Hindlimb muscle (tissue), 1 donor: ENCODE measurements at places on chromosomes 5 and 9.

DNA sequence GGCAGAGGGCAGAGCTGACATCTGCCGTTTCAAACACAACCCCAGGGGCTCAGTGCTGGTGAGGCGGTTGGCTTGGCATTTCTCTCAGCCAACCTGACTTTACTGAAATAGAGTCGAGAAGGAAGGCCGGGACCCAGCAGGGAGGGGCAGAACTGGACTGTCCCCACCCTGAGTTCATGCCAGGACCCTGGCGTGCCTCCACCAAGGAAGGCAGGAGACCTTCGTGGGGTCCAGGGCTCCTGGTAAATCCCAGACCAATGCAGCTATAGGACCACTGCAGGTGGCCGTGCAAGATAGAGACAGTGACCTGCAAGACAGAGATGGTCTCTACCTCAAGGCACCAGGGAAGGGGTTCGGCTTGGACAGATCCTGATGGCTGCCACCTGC, 132.9 kb downstream of the ROR2 start:
- DNase-seq, result no peak

DNA sequence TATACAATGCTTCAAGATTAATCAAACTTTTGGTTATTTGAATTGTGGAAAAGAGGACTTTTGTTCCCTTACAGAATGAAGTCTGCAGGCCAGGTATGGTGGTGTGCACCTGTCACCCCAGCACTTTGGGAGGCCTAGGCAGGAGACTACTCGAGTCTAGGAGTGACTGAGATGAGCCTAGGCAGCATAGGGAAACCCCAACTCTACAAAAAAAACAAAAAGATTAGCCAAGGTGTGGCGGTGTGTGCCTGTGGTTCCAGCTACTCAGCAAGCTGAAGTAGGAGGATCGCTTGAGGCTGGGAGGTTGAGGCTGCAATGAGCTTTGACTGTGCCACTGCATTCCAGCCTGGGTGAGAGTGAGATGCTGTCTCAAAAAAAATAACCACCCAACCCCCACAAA, 9.3 kb downstream of the CCNH start:
- no peak for DNase-seq

DNA sequence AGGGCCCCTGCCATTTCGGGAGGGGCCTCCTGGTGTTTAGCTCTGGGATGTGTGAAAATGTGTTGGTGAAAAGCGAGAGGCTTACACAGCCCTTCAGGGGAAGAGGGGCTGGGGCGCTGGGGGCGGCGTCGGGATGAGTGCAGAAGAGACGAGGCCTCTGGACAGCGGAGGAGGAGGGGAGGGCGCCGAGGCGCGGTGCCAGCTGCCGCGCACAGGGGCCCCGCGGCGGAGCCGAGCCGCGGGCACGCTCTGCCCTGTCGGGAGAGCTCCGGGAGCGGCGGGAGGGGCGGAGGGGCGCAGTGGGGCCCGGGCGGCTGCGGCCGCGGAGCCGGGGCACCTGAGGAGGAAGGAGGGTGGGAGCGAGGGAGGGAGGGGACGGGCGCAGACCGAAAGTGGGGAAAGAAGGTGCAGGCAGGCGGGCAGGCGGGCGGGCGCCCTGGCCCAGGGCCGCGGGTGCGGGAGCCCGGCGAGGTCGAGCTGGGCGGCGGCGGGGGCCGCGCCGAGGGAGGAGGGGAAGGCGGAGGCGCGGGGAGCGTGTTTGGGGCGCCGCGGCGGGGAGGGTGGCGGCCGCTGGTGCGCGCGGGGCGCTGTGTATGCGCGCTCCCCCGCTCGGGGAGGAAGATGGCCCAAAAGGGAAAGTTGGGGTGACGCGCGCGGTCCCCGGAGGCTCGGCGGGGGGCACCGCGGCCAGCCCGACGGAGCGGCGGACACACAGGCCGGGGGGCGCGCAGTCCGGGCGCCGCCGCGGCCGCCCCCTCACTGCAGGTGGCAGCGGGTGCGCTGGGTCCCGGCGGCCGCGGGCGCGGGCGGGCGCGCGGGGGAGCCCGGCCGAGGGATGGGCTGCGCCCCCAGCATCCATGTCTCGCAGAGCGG, at the start of gene PDE8B:
Gene PDE8B, plus strand, starts transcription at position 590 of the 873 bp plus-strand sequence. Its CDS starts 246 bp downstream, at position 836.
- DNase-seq, result no peak

- no peak for DNase-seq
Measured at GRCh38 chr5:167720259-167720658, 571.2 kb upstream of the WWC1 start.

DNA sequence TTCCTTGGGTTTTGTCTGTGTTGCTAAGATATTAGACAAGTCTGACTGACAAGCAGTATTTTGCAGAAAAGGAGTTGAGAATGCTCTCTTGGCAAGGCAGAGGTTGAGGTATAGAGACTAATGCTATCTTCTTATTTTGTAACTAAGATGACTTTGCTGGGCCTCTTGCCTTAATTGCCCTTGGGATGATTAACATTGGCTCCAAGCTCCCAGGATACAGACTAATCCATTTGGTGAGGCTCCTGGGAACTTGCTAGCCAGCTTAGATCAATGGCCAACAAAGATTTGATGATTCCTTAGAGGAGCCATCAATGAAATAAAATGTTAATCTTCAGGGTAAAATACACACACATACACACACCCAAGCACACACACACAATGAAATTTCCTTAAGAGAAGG, 28.7 kb upstream of the AP3B1 start:
- DNase-seq, result no peak

GRCh38 chr5:83576341-83576740, 104.8 kb downstream of the VCAN start:
- no peak for DNase-seq

DNA sequence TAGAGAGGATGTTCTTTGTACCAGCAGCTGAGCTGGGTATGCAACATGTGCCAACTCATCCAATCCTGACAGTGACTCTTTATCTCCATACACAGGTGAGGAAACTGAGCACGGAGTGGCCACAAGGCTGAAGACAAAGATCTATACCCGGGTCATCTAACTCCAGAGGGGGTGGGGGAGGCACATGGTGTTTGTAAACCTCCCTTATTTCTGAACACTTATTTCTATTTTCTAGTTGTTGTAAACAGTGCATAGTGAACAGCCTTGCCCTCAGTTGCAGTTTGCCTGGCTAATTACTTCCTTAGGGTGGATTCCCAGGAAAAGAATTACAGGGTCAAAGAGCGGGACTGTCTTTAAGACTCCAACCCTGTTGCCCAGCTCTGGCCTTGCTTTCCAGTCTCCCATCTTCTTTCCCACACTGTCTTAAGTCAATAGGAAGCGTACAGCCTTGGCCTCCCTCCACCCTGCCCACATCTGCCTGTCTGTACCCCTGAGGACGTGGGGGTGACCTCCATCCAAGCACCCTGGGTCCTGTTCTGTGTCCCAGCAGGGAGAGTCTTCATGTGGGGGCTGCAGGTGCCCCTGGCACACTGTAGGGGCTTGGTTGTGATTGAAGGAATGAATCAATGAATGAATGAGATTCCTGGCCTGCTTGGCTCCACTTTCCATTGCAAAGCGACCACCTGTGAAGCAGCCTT, 13.2 kb upstream of the FIBCD1 start:
- no peak for DNase-seq

DNA sequence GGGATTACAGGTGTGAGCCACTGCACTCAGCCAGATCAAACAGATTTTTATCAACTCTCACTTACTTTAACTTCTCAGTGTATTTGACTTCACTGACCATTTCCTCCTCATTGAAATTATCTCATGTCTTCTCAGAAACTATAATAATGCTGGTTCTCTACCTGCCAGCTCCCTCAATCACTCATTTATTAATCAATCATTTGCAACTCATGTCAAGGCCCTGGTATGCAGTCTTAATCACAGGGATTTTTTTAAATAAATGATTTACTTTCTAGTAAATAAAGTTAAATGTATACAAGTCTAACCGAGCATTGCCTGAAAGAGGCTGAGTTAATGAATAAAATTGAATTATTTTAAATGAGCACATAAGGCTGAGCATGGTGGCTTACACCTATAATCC, 63.3 kb downstream of the PLPP1 start:
- DNase-seq, result no peak

- no peak for DNase-seq
Measured at GRCh38 chr9:72193478-72193881, 44.2 kb downstream of the GDA start.

- DNase-seq, result no peak
Measured at GRCh38 chr9:34310215-34310614, 18.9 kb downstream of the KIF24 start.

GRCh38 chr5:109252731-109253130, 157.0 kb downstream of the PJA2 start:
- no peak for DNase-seq

- no peak for DNase-seq
Measured at GRCh38 chr5:16934677-16935153, 1.4 kb downstream of the MYO10 start.

DNA sequence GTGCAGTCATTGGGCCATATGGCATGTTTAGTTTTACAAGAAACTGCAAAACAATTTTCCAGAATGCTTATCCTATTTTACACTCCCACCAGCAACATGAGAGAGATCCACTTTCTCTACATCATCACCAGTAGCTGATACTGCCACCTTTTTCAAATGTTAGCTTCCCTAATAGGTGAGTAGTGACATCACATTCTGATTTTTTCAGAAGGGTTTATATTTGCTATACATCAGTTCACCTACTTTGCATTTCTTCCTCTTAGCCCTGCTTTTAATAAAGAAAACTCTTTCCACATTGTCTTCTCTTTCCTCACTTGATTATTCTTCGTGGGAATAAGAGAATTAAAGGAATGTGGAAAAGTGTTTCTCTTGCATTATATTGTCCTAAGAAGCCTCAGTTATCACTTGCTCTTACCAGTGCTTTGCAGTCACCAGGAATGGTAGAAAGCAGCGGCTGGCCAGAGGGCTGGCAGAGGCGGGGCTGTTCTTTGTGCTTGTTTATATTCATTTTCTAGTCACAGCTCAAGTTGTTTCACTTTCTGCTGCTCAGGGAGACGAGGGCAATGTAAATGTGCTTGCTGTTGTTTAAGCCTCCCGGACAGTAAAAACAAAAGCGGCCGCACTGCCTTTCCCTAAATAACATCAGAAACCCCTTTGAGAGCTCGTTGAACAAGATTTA, 164.8 kb downstream of the HSD17B3 start:
- peak; percentile 23 for DNase-seq

GRCh38 chr5:109703829-109704228, 14.1 kb downstream of the MAN2A1 start:
- no peak for DNase-seq

- DNase-seq, result no peak
Measured at GRCh38 chr9:133875131-133875530, 117.0 kb downstream of the VAV2 start.

DNA sequence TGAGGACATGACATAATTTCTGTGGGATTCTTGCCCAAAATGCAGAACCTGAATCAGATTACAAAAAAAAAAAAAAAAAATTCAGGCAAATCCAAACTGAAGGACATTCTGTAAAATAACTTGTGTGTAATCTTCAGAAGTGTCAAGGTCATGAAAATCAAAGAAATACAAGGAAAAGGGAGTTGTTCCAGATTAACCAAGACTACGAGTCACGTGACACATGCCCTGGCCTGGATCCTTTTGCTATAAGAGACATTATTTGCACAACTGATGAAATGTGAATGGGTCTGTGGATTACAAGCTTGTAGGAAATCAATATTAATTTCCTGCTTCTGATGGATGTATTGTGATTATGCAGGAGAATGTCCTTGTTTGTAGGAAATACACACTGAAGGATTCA, 216.8 kb upstream of the NFIL3 start:
- no peak for DNase-seq

DNA sequence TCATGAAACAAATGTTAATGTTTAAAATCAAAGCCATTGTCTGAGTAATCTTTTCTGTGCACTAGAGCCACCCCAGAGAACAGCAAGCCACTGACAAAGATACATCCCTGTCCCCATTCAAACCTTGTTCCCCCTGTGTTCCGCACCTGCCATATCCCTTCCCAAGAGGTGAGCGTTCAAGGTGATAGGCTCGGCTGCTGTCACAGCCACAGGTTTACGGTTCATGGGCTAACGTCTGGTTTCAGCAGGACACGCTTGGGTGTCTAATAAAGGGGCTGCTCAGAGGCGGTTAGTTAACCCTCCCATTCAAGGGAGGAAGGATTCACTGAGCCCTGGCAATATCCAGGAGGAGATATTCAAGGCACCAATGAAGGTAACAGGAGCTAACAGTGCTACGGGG, 24.5 kb upstream of the LAMC3 start:
- DNase-seq, result no peak

DNA sequence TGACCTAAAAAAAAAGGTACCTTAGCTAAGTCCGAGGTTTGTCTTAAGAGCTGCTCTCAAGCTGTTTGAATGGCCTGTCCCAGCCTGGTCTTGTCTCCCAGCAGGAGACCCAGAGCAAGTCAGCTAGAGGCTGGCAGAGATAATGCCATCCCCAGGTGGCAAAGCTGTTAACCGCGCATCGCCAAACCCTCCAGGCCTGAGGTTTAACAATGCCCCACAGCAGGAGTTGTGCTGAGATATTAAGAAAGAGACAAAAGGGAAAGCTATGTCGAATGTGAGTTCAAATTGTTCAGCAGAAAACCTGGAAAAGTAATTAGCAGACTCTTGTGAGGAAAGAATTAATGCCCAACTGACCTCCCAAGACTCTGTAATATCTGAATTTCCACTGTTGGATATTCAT, 187.1 kb downstream of the FSTL4 start:
- DNase-seq, result no peak

DNA sequence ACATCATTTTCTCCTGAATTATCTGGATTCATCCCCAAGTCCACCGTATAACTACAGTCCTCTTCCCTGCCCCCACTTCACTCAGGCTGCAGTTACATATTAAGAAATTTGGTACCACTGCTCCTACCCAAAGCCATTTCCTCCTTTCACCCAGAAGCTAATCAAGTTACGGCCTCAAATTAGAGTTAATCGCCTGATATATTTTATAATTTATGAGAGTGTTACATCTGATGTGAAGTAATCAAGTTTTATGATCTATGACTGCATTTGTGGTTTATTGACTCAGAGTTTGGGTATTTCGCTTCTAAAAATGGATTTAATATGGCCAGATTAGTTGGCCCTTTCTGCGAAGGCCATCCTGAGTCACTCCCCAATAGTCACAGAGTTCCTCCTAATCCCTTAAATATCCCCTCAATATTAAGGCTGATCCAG, 223.6 kb upstream of the KIF2A start:
- DNase-seq, result no peak

- no peak for DNase-seq
Measured at GRCh38 chr9:31605164-31605563, 779.3 kb upstream of the ACO1 start.

GRCh38 chr5:126600631-126601511, at the start of gene PHAX:
PHAX (plus strand) TSS chr5:126600947; CDS start chr5:126600963, 16 bp downstream.
- DNase-seq, result peak; percentile 87

DNA sequence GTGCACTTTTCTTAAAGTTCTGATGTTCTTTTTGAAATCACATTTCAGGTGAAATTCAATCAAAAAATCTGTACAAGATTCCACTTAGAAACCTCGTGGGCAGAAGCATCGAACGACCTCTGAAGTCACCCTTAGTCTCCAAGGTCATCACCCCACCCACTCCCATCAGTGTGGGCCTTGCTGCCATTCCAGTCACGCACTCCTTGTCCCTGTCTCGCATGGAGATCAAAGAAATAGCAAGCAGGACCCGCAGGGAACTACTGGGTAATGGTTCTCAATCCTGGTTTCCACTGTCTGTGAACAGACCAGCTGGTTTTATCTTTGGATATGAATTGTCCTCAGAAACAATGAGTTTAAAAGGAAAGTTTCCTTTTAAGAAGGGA, 8.1 kb upstream of the SLC2A8 start:
- no peak for DNase-seq

- DNase-seq, result no peak
Measured at GRCh38 chr5:110716247-110717245, 9.9 kb downstream of the TMEM232 start.
